Panc1 (cell line): ENCODE measurements at places on chromosomes 3 and 15. TPM values are rescaled to one million over a fixed set of nuclear protein-coding genes. Genes with fewer than 3 reads are reported as not detected.
A peak's percentile ranks its signal among the peaks of the same experiment; 100 is the strongest.

DNA sequence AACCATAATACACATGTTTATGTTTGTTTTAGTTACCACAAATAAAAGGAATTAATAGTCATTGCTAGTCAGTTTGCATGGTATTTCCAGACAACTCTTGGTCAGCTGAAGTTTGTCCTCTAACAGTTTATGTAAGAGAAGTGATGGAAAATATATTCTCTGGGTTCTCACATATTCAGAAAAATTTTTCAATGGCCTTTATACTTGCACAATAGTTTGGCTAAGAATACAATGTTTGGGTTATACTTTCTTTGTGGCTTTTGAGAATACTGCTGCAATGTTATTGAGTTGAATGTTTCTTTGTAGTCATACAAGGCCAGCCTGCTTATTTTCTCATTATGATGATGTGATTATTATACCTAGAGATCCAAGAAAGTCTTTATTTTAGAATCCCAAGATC is 133.9 kb downstream of the RAP2B start:
- H3K4me3 ChIP-seq: no peak overlapping the region
- no peaks in the 10 kb centered on the region for H3K4me1 ChIP-seq

GRCh38 chr15:49152552-49153312 is 2.7 kb downstream of the COPS2 start:
- H3K4me3 ChIP-seq: no peak overlapping the region
- DNase-seq: no peak
- no peaks in the 10 kb centered on the region for H3K27me3 ChIP-seq
- no peak overlapping the region for H3K27ac ChIP-seq

DNA sequence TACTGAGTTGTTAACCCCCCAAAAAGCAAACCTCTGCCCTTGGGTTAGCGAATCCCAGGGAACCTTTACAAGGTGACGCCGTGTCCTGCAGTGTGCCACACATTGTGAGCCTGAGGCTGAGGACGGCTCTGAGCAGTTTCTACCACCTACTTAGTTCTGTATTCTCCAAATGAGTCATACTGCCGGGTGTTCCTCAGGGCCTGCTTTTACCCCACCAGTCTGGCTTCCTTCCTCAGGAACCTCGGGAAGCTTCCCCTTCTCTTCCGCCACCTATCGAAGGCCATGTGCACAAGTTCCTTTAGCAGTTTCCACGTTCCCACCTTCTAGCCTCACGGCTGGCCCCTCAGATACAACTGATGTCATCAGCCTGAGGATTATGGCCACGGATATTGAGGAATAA is 384.0 kb upstream of the TPM1 start:
- DNase-seq: no peak
- no peaks in the 10 kb centered on the region for H3K27me3 ChIP-seq
- H3K4me1 ChIP-seq: no peaks in the 10 kb centered on the region
- no peak overlapping the region for H3K4me3 ChIP-seq

- H3K27me3 ChIP-seq: no peaks in the 10 kb centered on the region
- no peaks in the 10 kb centered on the region for H3K36me3 ChIP-seq
- no peak overlapping the region for H3K27ac ChIP-seq
- H3K4me1 ChIP-seq: no peaks in the 10 kb centered on the region
Observed at GRCh38 chr15:69762373-69763148, 309.9 kb downstream of the RPLP1 start.

DNA sequence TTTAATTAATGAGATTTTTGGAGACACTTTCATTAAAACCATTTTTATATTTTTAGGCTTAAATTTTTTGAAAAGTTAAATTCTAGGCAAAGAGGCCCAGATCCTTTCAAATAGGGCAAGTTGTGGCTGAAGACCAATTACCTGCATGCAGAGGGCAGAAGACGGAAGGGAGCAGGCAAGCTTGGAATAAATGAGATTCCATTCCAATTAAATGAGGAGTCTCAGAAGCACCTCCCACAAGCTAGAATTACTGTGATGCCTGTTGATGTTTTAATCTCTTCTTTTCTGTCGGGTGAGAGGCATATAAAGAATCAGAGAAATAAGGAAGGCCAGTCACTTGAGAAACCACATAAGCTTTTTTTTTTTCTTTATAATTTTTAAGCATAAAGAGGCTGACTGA is 46.8 kb downstream of the KBTBD8 start:
- H3K36me3 ChIP-seq: no peaks in the 10 kb centered on the region
- H3K27me3 ChIP-seq: no peaks in the 10 kb centered on the region
- H3K27ac ChIP-seq: no peak overlapping the region
- DNase-seq: no peak

GRCh38 chr3:172364374-172365027 is 83.8 kb downstream of the GHSR start:
- DNase-seq: no peak
- H3K27ac ChIP-seq: no peak overlapping the region
- no peaks in the 10 kb centered on the region for H3K27me3 ChIP-seq
- no peaks in the 10 kb centered on the region for H3K4me1 ChIP-seq

DNA sequence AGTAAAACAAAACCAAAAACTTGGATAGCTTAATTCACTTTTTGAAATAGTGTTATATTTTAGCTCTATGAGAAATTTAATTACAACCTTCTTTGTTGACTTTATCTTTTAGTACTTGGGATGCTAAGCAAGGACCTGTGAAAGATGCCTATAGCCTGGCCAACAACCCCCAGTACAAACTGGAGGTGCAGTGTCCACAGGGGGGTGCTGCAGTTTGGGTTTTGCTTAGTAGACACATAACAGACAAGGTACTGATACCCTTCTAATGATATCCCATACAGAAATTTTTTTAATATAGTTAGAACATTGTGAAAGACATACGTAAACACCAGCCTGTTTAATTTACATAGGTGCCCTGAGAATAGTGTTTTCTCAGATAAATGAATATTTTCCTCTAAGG is 35.3 kb downstream of the CAPN7 start:
- H3K27me3 ChIP-seq: no peaks in the 10 kb centered on the region
- H3K36me3 ChIP-seq: peaks cover 12% of the 10 kb centered on the region; the same call in 1 of the 2 replicates
- no peak for DNase-seq

Gene ASB14
- total RNA-seq: not detected

Gene MAGEL2
- not detected for total RNA-seq

- DNase-seq: no peak
- H3K4me1 ChIP-seq: no peaks in the 10 kb centered on the region
- no peaks in the 10 kb centered on the region for H3K27me3 ChIP-seq
- H3K27ac ChIP-seq: no peak overlapping the region
- no peak overlapping the region for H3K4me3 ChIP-seq
Observed at GRCh38 chr15:75213768-75214221, 12.1 kb downstream of the C15orf39 start.

Gene WDR49
- 0.23 TPM for total RNA-seq

DNA sequence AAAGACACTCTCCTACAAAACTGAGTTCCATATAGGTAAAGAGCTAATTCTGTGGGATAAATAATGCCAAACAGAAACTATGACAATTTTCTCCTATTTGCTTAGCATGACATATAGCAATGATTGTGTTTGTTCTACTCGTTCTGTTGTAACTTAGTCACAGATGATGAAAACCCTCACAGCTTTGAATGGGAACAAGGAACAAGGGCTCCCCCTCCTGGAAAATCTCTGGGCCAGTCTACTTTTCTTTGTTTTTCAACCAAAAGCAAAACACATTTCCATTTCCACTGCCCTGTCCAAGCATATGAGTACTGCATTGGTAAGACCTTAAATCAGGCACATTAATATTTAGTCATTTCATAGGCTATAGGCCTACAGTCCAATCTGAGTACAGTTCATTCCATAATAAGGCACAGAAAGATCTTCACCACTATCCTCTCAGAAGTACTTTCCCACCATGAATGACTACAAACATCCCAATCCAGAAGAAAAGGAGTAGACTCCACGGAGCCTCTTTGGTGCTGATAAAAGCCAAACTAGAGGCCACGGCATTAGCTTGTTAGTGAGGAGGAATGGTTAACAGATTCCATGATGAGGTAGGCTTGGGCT is 67.1 kb downstream of the ATP8B4 start:
- H3K4me3 ChIP-seq: no peak overlapping the region
- peak; percentile 79 for DNase-seq
- H3K27ac ChIP-seq: no peak overlapping the region
- no peaks in the 10 kb centered on the region for H3K36me3 ChIP-seq

Gene CCDC33
- not detected for total RNA-seq

- no peaks in the 10 kb centered on the region for H3K36me3 ChIP-seq
- H3K4me3 ChIP-seq: no peak overlapping the region
- H3K27me3 ChIP-seq: peaks cover 5% of the 10 kb centered on the region
- no peak for DNase-seq
- H3K27ac ChIP-seq: no peak overlapping the region
- no peaks in the 10 kb centered on the region for H3K4me1 ChIP-seq
Observed at GRCh38 chr3:112633757-112634156, 7.2 kb downstream of the CCDC80 start.

DNA sequence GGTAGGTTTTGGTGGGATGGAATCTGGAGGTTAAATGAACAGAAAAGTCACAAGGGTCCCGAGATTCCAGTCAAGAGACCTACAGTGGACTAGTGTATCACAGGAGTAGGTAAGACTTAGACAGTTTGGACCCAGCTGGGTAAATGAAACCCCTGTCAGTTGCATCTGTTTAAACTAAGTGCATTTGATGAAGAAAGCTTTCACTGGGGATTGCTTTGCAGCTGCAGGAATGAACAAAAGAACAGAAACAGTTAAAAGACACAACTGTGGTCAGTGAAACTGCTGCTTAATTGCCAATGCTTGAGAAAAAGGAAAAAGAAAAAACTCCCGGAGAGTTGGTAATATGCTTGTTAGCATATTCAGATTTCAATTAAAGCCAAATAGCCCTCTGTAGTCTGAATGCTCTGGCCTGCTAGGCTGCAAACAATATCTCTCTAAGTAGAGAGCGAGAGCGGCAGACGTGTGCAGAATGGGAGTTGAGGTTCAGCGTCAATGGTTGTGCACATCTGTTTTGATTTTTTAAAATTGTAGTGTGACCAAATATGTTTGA is 37.1 kb downstream of the OXNAD1 start:
- no peaks in the 10 kb centered on the region for H3K4me1 ChIP-seq
- H3K27ac ChIP-seq: no peak overlapping the region
- H3K4me3 ChIP-seq: no peak overlapping the region
- H3K36me3 ChIP-seq: no peaks in the 10 kb centered on the region
- H3K27me3 ChIP-seq: no peaks in the 10 kb centered on the region

GRCh38 chr3:30493911-30494311 is 112.5 kb upstream of the TGFBR2 start:
- H3K4me1 ChIP-seq: no peaks in the 10 kb centered on the region
- H3K27me3 ChIP-seq: no peaks in the 10 kb centered on the region
- no peak overlapping the region for H3K27ac ChIP-seq
- H3K4me3 ChIP-seq: no peak overlapping the region

DNA sequence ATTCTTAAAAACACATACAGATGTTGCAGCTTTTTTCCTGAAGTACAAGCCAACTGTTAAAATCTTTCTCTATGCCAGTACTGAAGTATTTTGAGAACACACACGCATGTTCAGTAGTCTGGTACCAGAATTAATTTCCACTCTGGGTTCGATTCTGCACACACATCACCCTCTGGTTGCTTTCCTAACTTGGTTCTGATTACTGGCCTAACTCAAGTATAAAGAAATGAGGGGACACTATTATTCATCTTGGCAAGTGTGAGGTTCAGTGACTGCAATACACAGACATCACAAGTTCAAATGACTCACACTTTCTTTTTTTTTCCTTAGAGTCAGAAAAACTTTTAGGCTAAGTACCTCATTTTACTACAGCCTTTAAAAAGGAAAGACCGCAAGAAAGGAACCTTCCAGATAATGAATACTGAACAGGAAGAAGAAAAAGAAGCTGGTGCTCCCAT is 37.4 kb upstream of the LDHAL6B start:
- no peak overlapping the region for H3K4me3 ChIP-seq
- H3K4me1 ChIP-seq: peaks cover 4% of the 10 kb centered on the region; the same call in 1 of the 2 replicates
- no peak overlapping the region for H3K27ac ChIP-seq
- no peaks in the 10 kb centered on the region for H3K36me3 ChIP-seq

DNA sequence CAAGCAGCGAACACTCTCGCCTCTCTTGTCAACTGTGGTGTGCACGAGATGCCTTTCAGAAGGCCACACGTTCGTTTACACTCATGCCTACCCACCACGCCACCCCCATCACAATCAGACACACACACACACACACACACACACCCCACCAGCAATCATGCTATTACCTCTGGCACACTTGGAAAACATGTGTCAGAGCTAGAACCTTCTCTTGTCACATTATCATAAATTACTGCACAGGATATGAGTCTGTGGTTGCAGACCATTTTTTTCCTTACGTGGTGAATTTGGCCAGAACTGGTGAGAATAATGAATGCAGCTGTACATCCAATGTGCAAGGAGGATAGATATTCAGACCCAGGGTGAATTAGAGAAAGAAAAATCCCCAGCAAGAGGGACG is 52.4 kb downstream of the TRIM69 start:
- H3K27ac ChIP-seq: no peak overlapping the region
- no peaks in the 10 kb centered on the region for H3K27me3 ChIP-seq
- H3K36me3 ChIP-seq: no peaks in the 10 kb centered on the region
- peaks cover 3% of the 10 kb centered on the region; the same call in 1 of the 2 replicates for H3K4me1 ChIP-seq

Gene ATG3
- 75.1 TPM for total RNA-seq

- DNase-seq: no peak
- no peak overlapping the region for H3K27ac ChIP-seq
- no peaks in the 10 kb centered on the region for H3K4me1 ChIP-seq
- H3K36me3 ChIP-seq: no peaks in the 10 kb centered on the region
- H3K4me3 ChIP-seq: no peak overlapping the region
Observed at GRCh38 chr3:19347671-19348070, 199.4 kb downstream of the KCNH8 start.

DNA sequence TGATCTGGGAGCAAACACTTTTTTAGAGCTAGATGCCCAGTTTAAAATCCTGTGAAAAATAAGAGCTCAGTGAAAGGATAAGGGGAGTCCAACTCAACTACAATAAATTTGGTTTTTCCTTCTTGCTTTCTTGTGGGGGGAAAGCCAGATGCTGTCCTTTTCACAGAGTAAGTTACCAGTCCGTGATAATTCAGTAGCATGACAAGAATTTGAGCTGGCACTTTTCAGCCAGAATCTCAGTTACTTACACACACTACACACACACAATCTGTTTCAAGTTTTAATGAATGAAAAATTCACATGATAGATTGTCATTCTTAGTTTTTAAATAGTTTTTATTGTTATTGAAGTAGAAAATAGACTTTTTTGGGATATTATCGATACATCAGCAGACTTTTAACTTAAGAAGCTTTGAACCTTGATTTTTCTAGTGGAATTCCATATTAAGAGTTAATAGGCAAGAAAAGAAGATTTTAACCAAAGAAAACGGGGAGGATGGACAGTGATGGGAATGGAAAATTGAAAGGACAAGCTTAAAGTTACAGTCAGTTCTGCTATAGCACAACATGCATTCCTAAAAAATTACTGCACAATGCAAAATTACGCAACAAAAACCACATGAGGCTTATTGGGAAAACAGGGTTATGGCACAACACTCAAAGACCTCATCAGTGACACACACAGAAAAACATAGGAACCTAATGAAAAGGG is 47.0 kb downstream of the PSMD6 start:
- DNase-seq: no peak
- no peak overlapping the region for H3K4me3 ChIP-seq
- H3K36me3 ChIP-seq: peaks cover 5% of the 10 kb centered on the region
- H3K4me1 ChIP-seq: no peaks in the 10 kb centered on the region
- H3K27me3 ChIP-seq: no peaks in the 10 kb centered on the region
